H54 (cell line): ENCODE measurements at places on chromosomes 7 and 10.
A peak's percentile ranks its signal among the peaks of the same experiment; 100 is the strongest.

DNA sequence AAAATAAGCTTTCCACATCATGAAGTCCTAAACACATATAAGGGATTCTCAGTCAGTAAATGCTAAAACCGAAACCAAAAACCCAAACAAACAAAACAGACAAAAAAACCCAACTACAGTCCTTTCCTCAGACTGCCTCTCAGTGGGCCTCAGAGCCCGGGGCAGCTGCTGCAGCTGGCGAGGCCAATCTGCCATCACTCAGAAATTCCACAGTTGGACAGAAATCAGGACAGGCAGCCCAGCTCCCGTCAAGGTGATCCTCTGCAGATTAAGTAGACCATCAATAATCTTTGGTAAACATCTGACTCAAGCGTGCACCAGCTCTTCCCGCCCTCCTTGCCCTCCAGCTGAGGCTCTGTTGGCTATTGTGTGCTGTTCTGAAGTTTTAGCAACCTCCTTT lies 142.2 kb downstream of the ATXN7L1 start:
- no peak for DNase-seq

DNA sequence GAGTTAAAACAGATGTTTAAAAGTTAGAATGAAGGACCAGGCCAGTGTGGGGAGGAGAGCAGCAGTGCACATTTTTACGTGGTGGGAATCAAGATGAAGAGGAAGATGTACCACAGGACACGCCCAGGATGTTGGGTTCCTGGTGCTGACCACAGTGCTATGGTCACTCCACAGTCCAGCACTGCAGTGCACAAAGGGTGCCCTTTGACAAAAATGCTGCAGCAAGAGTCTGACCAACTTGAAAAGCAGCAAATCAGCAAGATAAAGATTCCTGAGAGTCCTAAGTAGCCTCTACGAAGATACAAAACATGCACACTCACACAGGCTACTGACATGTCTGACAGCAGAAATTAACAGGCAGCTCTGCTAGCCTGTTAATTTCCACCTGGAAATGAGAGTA lies 107.1 kb downstream of the PIP4K2A start:
- DNase-seq = no peak

DNA sequence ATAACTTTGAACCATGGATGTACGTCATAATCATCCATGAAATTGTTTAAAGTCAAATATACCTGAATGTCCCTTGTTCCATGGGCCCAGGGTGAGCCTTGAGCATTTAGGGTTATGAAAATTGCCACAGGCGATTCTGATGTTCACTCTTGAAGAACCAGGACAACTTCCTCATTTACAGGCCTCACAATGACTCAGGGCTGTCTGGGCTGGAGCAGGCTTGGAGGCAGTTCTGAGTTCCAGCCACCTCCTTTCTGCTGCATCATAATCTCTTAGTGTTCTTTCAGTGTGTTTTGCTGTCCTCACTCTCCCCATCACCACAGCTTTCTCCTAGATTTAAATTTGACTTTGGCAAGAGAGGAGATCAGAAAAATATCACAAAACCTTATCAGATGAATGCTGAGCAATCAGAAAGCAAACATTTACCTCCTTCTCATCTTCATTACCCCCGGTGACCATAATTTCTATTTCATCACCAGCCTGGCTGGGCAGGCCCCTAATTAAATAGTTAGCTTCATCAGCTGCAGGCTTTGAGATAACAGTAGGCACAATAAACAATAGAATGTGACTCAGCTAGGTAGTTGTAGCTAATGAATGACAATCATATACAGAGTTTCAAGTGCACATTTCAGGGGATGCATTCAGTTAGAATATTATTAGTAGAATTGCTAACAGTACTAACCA lies 571.0 kb downstream of the SH2D4B start:
- no peak for DNase-seq

DNA sequence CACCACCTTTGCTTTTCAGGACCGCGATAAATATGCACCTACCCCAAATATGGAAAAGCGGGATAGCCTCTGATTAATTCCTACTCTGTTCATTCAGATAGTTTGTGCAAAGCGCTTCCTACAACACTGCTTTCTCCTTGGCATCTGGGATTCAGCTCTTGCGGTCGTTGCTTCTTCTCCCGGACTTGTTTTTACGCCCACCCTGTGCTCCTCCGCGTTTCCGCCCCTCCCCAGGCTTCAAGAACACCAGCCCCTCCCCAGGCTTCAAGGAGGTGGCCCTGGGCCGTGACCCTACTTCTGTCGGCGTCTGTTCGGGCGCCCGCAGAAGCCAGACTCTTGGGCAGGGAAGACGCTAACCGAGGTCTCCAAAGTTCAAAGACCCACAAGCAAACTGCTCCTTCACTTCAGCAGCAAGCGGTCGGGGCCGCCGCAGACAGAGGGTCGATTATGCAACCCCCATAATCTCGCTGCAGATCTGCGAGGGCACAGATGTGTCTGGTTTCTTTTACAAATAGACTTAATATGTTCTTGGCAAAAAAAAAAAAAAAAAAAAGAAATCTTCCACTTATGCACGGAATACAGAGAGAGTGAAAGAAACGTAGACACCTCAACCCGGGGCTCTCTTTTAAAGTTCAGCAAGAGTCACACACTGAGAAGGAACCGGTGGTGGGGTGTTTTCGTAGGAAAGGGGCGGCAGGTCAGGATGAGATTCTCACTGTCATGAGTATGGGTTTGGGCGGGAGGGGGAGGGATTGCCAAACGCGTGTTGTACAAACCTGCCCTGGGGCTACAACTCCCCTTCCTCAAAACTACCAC lies 1.9 kb downstream of the DLX5 start:
- no peak for DNase-seq

GRCh38 chr10:115093286-115093775 lies at the start of gene ATRNL1:
Gene ATRNL1, plus strand, starts transcription at chr10:115093365. Its CDS starts 386 bp downstream, at chr10:115093751.
- DNase-seq = no peak

- no peak for DNase-seq
Measured at GRCh38 chr10:111739125-111739873, 444.3 kb downstream of the GPAM start.

DNA sequence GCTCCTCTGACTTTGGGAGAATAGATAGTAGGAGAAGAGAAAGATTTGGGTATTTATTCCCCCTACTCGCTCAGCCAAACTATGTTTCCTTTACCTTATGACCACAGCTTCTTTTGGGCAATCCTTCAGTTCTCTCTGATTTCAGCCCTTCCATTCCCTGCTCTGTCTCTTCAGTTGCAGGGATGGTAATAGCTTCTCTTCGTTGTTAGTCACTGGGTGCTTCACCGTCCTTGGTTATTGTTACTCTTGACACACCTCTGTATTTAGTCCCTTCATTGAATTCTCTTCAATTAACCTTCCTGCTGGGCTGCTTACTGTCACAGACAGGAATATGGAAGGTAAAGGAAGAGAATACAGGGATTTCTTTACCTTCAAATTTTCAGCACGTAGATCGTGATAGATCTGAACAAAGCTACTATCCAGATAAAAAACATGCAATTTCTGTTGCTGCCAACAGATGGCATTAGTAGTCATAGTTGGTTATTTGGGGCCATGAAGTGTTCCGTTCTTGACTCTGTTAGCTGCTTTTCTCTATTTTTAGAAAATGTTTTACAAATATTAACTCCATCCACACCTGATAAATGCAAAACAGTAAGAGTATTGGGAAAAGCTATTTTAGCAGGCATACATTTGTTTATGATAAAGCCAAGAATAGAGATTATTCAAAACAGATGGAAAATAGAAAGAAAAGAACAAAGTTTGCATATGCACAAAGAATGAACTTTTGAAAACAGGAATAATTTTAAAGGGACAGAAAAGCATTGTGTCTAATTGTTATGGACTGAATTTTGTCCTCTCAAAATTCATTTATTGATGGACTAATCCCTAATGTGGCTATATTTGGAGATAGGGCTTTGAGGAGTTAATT lies 14.0 kb upstream of the PTTG1IP2 start:
- peak; percentile 6 for DNase-seq

DNA sequence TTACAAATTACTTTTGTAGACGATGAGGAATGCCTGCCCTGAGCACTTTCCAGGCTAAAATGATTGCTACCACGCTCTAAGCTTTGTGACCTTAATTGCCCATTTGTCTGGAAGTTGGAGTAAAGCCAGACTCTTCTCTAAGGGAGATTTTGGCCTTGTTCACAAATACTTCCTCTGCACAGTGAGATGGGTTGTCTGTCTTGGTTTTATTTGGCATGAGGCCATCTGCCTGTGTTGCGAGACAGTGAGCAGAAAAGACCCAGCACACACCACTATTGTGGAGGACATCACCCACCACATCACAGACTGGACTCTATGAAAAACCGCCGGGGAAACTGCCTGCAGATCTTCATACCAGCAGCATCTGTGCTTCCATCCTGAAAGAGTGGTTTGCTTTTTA lies 138.4 kb downstream of the BICC1 start:
- DNase-seq = no peak

DNA sequence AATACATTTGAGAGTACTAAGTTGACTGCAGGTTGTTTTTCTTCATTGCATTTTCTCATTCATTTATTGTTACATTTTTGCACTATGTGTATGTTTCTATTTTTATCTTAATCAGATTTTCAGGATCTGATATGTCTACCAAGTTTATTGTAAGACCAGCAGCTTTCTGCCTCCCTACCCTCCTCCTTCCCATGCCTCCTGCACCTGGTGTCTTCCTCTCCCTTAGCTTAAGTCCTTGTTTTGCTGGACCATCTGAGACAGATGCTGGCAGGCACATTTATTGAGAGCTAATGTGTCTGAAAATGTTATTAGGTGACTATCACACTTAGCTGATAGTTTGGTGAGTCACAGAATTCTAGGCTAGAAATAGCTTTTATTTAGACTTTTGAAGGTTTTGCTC lies 79.6 kb downstream of the ANLN start:
- no peak for DNase-seq

- no peak for DNase-seq
Measured at GRCh38 chr10:30742471-30742870, 112.9 kb upstream of the LYZL2 start.

DNA sequence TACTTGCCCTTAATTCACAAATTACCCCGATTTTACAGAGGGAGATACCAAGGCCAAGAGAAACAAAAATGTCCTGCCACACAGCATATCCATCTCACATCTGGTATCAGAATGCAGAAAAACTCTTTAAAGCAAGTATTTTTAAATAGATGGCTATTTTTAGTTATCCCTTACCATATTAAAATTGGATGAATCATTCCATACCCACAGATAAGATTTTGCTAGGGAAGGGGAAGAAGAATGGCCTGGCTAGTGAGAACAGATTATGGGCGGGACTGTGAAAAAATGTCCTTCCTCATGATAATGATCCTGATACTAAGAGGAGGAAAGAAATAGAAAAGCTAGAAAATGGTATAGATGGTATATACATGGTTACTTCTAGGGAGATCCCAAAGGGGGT lies 80.6 kb upstream of the GATAD1 start:
- no peak for DNase-seq

DNA sequence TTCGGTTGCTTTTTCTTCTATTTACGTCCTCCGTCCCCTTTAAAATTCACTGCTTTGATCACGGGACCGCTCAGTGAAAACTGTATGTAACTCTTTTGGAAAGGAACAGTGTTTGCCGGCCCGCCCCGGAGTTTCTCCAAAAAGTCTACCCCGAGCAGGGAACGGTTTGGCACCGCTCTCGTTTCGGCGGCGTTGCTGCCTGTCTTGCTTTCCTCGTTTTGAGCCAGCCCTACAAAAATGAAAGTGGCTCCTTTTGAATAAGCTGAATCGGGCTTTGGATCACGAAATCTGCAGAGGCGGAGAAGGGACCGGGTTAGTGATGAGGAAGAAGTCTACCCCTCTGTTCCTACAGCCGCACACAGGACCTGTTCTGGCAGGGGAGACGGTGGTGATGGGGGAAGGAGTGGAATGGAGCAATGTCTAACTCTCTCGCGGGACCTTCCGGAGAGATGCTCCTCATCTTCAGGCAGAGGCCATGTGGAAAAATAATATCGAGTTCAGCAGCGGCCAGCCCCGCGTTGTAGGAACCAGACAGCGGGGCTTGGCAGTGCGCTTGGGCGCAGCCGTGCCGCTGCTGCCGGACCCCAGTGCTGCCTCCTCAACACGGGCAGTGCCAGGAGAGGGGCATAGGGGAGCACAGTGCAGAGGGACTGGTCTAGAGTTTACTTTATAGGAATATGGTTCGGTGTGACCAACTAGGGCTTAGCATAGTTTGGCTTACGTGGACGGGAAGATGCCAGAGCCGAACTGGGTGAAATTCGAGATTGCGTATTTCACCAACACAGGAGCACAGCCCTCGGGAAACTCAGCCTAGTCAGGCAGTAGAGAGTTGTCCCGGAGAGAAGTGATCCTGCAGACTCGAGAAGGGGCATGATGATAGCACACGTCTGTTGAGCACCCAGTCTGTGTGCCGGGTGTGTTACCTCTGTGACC lies 1.4 kb downstream of the HTRA1 start:
- no peak for DNase-seq

- no peak for DNase-seq
Measured at GRCh38 chr7:36075561-36075960, 77.5 kb upstream of the EEPD1 start.

DNA sequence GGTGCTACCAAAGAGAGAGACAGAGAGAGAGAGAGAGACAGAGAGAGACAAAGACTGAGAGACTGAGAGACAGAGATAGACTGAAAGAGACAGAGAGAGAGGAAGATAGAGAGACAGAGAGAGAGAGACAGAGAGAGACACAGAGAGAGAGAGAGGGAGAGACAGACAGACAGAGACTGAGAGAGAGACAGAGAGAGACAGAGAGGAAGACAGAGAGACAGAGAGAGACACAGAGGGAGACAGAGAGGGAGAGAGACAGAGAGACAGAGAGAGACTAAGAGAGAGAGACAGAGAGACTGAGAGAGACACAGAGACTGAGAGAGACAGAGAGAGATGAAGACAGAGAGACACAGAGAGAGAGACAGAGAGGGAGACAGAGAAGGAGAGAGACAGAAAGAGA lies 91.2 kb downstream of the SFMBT2 start:
- DNase-seq = no peak

GRCh38 chr7:100673942-100674410 lies 436 bp downstream of the GNB2 start:
- DNase-seq = no peak

GRCh38 chr10:80535671-80536360 lies 1.9 kb upstream of the SH2D4B start:
- DNase-seq = no peak

- no peak for DNase-seq
Measured at GRCh38 chr7:111094419-111094818, 3.5 kb downstream of the LRRN3 start.

DNA sequence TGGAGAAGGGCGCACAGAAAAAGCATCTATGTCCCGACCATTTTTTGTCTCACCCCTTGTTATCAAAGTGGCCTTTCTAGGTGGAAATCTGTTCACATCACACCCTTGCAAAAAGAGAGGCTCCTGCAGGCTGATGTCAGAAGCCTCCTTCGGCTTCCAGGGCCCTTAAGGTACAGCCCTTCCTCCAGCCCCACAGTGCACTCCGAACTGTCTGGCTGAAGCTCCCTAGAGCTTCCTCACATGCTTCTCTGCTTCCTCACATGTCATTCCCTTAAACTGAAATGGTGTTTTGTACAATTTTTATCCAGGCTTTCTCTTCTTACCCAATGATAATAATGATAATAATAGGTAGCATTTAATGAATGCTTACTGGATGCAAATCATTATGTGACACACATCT lies 210.3 kb downstream of the INHBA start:
- DNase-seq = no peak

- no peak for DNase-seq
Measured at GRCh38 chr7:140069298-140069949, 6.7 kb upstream of the PARP12 start.
